NCI-H1417 (cell line): ENCODE measurements at places on chromosomes 1 and 21.

- no peak for DNase-seq
Measured at GRCh38 chr1:51736702-51737101, 119.8 kb downstream of the OSBPL9 start.

GRCh38 chr1:150094734-150095265 lies 27.2 kb downstream of the VPS45 start:
- no peak for DNase-seq

DNA sequence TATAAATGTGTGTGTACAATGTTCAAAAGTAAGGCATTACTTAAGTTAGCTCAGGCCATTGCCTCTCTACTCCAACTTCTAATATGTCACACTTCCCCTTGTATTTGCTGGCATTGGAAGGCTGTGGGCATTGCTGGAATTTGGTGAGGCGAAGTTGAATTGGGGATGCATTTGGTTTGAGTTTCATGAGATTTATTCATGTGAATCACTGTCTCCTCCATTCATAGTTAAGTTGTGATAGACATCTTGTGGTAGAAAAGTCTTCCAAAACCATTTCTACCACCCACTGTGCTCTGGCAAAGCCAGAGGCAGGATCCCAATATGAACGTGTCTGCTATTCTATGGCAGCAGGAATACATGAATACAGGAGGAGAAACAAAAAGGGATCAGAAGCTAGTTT lies 397.8 kb upstream of the USP24 start:
- no peak for DNase-seq

DNA sequence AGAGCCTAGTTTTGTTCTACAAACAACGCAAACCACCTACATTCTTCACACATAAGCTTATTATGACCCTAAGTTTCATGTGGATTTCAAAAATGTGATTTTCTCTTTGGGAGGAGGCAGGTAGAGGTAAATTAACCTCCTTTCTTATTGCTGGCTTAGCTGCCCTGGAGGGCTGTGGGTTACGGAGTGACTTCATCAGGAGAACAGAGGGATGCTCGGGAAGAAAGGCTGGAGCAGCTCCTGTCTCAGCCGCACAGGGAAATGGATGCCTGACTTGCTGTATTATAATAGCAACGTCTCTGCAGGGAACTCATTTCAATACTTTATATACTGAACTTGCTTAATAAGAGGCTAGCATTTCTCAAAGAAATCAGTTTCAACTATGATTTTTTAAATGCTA lies 14.1 kb upstream of the CREG1 start:
- DNase-seq, result no peak

- no peak for DNase-seq
Measured at GRCh38 chr1:207007352-207008033, 25.1 kb downstream of the C1orf116 start.

GRCh38 chr1:62493656-62494055 lies 56.8 kb downstream of the USP1 start:
- no peak for DNase-seq

- DNase-seq, result no peak
Measured at GRCh38 chr1:151406176-151406575, 6.8 kb downstream of the PSMB4 start.

DNA sequence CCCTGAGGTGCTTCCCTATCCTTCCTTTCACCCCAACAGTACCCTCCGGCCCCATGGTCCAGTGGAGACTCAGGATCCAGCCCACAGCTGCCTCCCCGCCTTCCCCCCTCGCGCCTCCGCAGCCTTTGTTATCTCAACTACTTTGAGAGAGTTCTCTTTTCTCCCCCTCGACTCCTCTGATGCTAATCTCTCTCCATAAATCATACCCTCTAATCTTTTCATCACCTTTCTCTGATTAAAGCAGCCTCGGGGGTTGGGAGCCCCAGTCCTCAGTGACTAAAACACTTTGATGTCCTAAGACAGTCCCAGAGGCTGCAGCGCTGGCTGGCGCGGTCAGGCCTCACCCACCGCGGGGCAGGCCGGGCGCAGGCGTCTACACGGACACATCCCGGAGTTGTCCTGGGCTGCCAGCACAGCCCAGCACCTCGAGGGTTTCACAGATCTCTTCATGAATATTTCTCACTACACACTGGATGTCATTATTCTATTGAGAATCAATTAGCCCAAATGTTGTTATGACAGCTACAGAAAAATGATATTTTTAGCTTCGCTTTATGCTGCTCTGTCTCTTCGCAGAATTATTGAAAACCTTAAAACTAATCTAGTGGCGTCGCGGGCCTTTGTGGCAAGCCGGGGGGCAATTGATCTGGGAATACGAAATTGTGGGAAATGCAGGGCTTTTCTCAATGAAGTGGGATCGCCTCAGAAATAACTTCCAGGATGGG lies 289.5 kb downstream of the RRAGC start:
- no peak for DNase-seq

DNA sequence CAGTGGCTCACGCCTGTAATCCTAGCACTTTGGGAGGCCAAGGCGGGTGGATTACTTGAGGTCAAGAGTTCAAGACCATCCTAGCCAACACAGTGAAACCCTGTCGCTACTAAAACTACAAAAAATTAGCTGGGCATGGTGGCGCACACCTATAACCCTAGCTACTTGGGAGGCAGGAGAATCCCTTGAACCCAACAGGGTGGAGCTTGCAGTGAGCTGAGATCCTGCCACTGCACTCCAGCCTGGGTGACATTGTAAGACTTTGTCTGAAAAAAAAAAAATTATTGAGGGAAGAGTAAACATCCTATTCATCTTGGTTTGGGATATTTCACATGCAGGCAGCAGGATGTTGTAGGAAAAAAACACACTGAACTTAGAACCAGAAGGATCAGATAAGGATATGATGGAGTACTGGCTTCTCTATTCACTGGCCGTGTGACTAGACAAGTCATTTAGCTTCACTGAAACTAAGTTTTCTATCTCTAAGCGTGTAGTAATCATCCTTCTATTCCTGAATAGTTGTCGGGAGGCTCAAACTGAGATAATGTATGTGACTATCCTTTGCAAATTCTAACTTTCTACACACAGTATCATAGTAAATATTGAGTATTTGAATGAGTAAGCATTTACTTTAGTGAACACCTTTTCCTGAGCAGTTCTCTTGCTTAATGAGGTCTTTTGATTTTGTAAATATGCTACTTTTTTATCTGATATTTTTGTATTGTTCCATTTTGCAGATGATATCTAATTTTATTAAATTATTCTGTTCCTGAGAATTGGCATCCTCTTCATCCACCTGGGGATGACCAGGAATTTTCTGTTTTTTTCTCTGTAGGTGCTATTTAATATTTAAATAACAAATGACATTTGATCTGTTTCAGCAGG lies 18.2 kb downstream of the CAP1 start:
- no peak for DNase-seq

GRCh38 chr1:26470878-26471497 lies 1.3 kb upstream of the HMGN2 start:
- peak; percentile 59 for DNase-seq

DNA sequence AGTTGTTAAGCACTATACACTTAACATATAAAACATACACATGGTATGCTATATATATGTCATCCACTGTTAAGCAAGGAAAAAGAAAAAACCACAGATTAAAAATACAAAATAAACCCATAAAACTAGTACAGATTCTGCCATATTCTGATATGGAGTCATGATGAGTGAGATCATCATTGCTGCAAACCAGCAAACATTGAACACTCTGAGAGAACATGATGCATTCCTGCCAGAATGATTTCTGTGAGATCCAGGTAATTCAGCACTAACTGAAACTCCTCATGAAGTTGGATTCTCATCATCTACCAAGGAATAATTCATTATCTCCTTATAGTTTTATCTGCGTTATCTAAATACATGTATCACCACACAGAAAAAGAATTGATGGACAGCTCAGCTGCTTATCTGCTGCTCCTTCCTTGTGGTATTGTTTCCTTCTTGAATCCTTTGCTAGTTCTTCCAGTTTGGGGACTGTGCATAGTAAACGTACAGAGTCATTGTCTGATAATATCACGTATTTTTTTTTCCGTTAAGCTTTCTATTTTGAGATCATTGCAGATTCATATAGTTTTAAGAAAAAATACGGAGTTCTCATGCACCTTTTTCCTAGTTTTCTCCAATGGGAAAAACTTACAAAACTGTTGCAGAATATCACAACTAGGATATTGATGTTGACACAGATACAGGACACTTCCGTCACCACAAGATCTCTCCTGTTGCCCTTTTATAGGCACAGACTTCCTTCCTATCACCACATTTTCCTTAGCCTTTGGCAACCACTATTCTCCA lies 9.3 kb downstream of the RAB4A start:
- DNase-seq, result no peak

DNA sequence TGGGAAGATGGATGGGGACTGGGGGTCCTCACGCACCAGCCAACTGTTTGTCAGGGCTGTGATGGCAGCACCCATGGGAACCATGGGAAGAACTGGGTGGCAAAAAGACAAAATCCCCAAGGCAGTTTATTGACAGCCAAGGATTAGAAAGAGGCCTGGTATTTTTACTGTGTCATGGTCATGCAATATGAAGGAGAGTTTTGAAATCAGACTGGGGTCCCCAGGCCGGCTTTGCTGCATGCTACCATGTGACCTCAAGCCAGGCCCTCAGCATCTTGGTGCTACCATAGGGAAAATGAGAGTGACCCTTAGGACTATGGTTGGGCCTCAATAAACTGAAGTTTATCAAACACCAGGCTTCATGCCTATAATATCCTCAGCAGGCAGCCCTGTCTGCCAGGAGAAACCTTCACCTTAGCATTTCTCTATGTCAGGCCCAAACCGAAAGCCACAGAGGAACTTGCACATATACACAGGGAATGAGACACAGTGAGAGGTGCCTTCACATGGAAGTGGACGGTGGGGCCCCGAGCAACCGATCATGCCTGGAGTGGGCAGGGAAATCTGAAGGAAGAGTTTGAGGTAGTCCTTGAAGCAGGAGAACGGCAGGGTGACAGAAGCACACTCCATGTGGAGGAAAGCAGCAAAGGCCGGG lies 203.2 kb downstream of the HIVEP3 start:
- DNase-seq, result no peak

GRCh38 chr21:35326677-35327076 lies 277.6 kb upstream of the RUNX1 start:
- no peak for DNase-seq

DNA sequence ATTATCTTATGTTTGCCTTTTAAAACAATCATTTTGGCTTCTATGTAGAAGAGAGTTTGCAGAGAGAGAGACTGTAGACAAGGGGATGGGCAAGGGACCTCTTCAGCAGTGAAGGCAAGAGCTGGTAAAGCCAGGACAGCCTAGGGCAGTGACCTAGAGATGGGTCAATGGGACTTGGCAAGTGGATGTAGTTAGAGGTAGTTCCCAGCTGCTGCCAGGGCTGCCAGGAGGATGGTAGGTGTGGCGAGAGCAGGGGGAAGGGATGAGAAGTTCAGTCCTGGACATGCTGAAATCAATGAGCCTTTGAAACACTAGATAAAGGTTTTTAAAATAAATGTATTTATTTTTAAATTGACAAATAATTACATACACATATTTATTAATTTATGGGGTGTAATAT lies 6.4 kb upstream of the SPRR5 start:
- no peak for DNase-seq

DNA sequence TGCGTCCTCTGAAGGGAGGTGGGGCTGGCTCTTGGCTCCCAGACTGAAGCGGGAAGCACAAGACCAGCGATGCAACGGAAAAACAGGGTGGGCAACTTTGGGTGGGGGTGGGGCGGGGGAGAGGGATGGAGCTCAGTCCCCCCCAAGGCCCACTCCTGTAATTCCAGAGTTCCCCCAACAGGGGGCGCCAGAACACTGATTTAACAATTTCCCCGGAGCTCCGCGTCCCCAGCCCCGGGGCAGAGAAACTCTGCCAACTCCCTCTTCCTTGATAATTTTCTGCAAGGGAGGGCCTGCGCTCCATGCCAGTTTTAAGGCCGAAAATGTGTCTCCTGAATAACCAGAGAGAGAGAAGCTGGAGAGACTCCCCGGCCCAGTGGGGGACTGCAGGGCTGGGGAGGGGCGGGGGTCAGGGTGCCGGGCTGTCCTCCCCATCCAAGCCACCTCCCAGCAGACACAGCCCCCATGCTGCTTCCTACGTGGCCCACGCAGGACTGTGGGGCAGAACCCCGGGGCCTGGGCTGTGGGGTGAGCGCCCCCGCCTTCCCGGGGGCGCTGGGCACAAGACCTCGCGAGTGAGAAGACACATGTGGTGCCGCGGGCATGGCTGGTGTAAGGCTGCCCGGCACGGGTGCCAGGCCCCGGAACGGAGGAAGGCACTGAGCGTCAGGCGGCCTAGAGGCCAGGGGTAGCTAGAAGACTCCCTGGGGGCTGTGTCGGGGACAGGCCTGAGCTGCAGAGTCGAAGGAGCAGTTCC lies 51.4 kb downstream of the KIF21B start:
- DNase-seq, result peak; percentile 74

DNA sequence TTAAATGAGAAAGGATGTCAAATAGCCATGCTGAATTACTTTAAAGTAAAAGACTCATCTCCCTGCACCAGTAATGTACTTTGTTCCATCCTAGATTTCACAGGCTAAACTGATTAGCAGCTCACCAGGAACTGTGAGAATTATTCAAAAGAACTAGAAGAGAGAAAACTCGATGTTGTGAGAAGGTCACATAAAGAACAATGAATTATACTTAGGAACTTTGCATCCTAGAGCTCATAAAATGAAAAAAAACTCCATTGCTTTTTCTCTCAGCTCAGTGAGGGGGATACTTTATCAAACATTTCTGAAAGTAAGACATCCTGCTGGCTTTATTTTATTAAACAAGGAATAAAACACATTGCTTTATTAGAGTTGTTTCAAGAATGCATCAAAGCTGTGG lies 278.5 kb downstream of the MRPL39 start:
- no peak for DNase-seq

DNA sequence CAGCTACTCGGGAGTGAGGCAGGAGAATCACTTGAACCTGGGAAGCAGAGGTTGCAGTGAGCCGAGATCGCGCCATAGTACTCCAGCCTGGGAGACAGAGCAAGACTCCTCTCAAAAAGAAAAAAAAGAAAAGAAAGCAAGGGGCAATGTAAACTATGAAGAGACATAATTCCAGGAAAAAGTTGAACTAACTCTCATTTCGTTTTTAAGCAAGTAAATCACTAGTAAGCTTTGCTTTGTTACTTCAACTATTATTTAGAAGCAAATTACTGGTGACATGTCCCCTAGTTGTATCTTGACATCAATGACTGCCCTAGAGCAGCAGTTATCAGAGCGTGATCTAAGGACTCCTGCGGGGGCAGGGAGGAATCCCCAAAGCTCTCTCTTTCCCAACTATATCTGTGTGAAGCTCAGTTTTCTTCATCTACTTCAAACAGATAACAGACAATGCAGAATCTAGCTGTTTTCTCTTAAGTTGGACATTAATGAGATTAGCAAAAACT lies 18.7 kb downstream of the CLSTN1 start:
- DNase-seq, result peak; percentile 49
